GM13976 (cell line): ENCODE measurements at places on chromosomes 16 and 17.

- DNase-seq = peak; percentile 51
These were observed 113.4 kb upstream of the RCVRN start for GRCh38 chr17:10018461-10018891.

- no peak for DNase-seq
These were observed 24.1 kb upstream of the KCNJ16 start for GRCh38 chr17:70050931-70051330.

DNA sequence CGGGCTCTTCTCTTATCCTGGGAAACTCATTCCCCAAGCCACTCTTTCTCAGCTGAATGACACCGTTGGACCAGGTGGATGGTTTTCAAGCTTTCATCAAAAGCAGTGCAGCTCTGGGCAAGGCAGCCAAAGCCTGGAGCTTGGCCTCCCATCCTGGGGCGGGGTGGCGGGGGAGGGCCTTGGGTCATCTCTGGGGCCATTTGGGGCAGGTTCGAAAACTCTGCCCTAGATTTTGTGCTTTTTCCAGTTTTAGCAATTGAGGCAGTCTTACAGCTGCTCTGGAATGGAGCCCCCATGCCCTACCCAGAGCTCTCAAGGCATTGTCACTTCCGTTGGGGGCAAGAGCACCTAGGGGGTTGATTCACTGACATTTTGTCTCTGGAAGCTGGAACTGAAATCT, 9.1 kb downstream of the MPRIP start:
- no peak for DNase-seq

- DNase-seq = no peak
These were observed 2073.2 kb downstream of the TP53TG3F start for GRCh38 chr16:35532576-35532975.

DNA sequence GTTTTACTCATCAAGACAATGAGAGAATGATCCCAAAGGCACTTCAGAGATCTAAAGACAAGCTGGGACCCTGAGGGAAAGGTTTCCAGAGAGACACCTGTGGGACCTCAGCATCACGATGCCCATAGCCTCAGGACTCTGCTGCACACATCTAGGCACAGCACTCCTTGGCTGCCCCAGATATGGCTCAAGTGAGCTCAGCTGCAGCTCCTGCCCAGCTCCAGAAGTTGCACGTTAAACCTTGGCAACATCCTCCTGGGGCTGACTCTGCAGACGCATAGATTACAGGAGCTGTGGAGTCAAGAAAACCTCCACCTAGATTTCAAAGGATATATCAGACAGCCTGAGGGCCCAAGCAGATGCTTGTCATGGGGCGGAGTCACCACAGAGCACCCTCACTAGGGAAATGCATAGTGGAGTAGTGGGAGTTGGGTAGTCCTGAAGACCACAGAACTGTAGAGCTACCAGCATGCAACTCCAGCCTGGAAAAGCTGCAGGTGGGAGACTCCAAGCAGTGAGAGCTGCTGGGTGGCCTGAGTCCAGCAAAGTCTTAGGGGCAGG, 582.0 kb downstream of the CDH11 start:
- DNase-seq = no peak

DNA sequence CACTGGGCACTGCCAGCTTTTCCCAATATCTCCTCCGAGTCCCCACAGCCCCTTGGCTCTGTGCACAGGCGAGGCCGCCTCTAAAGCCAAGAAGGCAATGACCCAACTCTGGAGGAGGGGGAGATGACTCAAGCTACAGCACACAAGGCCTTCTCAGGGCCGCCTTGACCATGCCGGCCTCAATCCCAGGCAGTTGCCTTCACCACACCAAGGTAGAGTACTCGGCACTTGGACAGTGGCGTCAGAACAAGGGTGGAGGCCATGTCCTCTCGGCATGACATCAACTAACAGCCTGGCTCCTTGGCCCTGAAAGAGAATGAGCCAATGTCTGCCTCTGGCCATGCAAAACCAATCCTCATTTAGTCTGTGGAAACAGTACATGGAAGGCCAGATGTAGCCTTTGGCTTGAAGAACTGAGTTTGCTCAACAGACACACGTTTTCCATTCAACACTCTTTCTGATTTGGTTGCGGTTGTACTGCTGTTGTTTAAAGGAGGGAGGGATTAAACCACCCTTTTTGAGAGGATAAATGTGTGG, 139.6 kb downstream of the XYLT1 start:
- no peak for DNase-seq

GRCh38 chr17:80891397-80892018, 100.1 kb upstream of the CHMP6 start:
- DNase-seq = peak; percentile 78

DNA sequence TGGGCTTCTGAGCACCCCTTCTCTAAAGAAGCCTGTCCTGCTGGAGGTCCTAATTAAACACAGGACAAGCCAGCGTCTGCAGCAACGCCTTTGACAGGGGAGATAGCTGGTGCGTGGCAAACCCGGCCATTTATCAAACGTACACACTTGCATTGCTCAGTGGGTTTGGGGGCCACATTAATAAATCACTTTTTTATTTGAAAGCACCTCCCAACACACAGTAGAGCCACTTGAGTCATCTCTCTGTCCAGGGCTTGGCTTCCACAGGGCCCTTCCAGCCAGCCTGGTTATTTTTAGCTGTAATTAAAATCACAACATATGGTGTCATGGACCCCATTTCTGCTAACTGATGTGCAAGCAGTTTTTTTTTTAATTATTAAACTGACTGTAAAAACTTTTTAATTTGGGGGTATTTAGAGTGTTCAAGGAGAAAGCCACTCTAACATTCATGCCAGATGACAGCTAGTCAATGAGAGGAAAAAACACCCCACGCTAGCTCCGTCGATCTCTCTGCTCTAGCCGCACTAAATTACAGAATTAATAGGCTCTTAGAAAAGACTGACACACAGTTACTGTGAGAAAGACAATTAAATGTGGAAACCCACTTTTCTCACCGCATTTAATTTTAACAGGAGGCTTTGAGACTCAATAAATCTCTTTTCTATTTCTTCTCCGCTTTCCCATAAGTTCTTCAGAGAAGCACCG, 201.0 kb upstream of the WSCD1 start:
- DNase-seq = no peak

DNA sequence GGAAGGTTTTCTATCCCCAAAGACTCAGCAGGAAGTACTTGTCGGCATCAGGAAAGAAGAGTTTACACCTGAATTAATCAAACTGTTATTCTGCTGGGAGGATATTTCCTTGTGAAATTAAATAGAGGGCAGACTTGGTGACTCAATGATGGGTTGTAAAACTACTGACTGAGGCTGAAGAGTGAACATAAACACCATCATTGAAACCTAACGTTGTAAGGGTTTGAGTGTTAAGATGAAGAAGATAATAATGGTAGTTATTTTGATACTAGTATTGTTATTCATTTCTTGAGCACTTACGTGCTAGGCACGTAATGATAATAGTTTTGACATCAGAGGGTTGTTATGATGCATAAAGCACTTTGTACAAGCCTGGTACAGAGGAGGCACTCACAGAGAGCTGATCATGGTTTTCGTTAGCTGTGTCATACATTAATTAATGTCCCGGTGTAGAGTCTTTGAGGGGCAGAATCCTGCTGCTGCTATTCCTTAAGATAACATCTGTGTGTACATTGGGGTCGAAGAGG, 64.2 kb upstream of the CACNG3 start:
- DNase-seq = no peak

DNA sequence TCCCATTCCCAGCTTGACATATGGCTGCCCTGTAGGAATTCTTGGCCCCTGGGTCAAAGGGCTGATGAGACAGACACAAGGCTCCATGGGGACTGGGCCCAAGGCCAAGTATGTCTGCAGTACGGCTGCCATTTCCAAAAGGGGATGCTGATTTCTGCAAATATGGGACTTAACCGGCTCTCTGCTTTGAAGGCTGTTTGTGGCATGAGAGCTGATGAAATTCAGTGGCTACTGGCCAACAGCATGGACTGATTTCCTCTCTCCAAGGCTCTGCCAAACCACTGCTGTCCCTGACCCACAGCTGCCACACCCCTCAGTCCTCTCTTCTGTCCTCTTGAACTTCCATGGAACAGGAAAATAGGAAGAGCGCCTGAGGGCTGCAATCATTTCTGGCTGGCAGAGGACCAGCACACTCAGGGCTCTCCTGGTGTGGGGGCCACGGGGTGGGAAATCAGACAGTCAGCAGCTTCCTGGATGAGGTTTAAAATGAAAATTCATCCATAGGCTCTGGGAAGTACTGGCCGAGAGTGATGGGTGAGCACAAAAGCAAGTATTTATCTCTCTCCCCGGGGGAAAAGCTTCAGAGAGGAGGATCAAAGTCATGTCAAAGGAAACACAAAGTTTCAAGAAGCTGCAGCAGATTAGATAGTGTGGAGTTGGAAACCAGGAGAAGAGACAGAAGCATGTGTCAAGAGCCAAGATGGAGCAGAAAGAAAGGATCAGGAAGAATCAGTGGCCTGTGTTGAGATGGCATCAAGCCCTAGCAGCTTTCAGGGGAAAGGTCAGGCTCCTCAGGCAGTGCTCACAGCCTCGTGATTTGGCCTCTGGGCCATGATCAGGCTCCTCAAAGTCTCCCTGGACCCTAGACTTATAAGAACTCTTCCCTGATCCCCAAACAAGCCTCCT, 64.1 kb upstream of the SREBF1 start:
- no peak for DNase-seq

DNA sequence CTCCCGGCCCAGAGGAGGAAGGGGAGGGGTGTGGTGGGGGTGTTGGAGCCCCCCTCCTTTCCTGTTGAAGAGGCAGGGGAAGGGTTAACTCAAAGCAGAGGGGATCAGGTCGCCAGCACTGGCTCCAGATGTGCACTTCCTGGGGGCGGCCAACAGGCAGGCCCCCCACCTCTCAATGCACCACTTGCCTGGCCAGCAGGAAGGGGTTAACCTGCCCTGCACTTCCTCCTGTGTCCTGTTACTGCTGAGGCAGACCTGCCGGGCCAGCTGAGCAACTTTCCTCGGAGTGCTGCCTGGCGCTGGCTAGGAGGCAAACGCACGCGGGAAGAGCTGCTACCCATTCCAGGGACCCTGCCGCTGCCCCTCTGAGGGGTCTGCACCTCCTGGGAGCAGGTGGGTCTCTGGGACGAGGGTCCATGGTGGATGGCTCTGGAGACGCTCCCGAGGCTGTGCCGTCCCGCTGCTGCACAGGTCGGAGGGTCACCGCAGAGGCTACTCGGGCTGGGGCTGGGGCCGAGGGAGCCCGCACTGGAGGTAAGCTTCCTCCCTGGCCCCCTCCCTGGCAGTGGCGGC, at the start of gene EPN3:
Gene EPN3, plus strand, starts transcription at position 284 of the 573 bp plus-strand sequence. CDS start 3,822 bp downstream, outside the sequence.
- no peak for DNase-seq

DNA sequence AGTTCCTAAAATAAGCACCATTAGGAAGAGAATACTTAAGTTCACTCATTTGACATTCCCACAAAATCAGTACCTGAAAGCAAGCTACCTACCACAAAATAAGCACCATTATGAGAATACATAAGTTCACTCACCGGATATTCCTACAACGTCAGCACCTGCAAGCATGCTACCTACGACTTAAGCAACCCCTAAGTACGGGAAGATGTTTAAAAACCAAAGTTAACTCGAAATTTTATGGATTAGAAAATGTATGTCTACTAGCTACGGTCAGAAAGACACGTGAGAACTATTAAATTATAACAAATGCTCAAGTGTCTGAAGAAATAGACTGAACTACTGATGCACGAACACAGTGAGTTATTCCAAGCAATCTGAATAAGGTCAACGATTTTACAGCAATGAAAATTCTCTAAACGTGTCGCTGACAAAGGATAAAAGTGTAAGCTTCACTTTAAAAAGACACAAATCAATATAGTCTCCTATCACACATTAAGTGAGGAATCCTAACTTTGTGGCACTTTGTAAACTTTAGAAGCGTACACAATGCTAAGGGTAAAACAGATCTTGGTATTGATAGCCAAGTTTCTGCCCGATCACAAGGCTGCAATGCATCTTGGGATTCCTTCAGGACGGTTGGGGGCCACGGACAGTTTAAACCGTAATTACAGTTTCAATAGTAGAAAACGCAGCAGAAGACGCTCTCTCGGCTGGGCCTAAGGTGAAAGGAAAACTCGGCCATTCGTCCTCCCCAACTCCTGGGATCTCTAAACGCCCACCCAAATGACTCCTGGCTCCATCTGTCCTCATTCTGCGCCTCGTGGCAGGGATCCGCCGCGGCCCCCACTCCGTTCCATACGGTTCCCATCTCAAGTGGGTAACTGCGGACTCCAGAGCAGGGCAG, 1.3 kb downstream of the GSPT1 start:
- DNase-seq = peak; percentile 45

- DNase-seq = peak; percentile 88
These were observed 11.8 kb upstream of the SLFN13 start for GRCh38 chr17:35460354-35460851.

DNA sequence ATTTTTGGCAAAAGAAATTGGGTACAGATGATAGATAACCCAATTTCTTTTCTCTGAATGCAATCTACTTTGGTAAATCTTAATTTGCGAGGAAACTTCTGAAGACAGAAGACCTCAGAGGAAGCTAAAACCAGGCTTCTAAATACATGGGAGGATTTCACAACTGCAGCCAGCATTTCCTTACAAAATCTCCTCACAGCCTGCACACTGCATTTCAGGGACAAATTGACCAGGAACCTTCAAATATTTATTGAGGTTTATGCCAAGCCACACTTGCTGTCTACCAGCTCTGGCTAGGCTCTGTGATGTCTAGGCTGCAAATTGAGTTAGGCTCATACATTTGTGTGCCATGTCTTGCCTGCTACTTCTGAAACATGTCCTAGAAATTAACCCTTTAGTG, 167.3 kb upstream of the CDH5 start:
- DNase-seq = no peak

- peak; percentile 64 for DNase-seq
These were observed 7.2 kb downstream of the SRCIN1 start for GRCh38 chr17:38598536-38598935.

- DNase-seq = peak; percentile 35
These were observed 49.0 kb downstream of the SOX9 start for GRCh38 chr17:72169823-72170222.

DNA sequence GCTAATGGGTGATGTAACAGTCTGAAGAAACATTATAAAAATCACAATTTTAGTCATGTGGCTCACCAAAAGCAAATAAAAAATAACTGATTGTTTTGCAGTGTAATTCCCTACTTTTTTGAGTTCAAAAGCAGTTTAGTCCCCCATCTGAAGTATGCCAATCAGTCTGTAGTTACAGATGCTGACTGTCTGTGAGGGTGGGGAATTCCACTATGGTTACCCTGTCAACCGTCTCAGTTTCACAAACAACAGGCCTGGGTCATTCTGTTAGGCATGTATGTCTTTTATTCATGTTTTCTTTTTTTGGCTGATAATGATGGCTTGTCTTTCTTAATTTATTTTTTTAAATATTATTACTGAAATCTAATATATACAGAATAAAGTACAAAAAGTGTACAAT, 69.3 kb downstream of the STXBP4 start:
- DNase-seq = peak; percentile 28

- DNase-seq = no peak
These were observed 58.8 kb downstream of the CEP95 start for GRCh38 chr17:64565563-64565962.

GRCh38 chr16:3145660-3146059, 10.8 kb downstream of the ZNF213 start:
- DNase-seq = no peak
